ENCODE measurements at places on chromosomes 6 and 20.

DNA sequence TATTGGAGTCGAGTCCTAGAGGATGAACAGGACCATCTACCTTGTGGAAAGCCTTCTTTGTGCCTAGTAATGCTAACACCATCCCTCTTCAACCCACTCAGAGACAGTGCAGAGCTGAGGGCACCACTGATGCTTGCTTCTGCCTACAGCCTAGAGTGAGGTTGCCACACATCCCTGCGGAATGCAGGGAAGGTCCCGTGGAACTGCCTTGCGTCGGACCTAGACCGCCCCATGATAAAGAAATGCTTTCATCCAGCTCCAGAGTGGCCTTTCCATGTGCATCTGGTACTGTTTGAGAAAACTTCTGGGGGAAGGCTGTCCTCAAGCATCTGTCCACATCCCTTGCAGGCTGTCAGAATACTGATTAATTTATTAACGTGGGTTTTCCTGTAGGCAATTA is 168.4 kb downstream of the PHACTR1 start:
- DNase-seq: no peak

- DNase-seq: no peak
Measured at GRCh38 chr6:73696966-73697655, 1.1 kb downstream of the CD109 start.

DNA sequence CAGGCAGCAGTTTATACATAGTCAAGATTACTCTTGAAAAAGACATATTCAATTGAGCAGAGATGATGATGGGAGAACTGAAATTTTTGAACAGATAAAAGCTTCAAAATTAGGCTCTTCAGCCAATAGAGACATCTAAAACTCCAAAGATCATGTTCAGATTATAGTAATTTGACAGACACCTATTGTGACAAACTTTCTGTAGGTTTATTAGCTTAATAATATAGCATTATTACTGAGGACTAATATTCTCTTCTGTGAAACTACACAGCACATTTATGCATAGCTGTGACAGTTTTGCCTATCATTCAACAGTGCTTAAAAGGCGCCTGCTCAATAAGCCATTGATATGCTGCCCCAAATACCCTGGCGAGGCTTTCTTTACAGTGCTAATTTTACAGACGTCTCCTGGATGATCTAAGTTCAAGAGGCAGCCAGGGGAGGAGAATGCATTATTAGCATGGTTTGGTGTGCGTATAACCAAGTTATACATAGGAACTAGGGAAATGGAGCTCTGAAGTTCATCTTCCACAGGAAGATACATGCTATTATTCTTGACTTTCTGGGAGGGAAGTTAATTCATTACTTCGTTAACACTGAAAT is 21.5 kb downstream of the PLAGL1 start:
- DNase-seq: no peak

- no peak for DNase-seq
Measured at GRCh38 chr6:116096979-116097816, 3.5 kb upstream of the NT5DC1 start.

GRCh38 chr20:54132612-54133433 is 41.0 kb downstream of the CYP24A1 start:
- DNase-seq: no peak

DNA sequence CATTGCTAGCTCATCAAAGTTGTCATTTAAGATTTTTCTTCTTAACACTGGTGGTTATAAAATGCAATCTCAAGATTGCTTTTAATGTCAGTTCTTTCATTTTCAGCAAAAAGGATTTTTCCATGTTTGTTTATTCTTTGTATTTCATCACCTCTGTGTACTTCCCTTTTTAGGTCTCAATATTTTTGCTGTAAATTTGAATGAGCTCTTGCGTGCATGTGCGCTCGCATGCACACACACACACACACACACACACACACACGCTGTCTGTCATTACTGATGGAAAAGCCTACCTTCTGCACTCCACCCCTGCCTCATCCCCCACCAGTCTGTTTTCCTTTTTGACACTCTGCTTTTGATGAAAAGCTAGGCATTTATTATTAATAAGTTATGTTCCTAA is 85.3 kb upstream of the FYN start:
- DNase-seq: no peak

All from NCI-H1092 treated with DMSO at 0.1 percent for 48 hours (cell line).